SJSA1 (cell line): ENCODE measurements at places on chromosomes 16 and 17. TPM values are rescaled to one million over a fixed set of nuclear protein-coding genes. Genes with fewer than 3 reads are reported as not detected.

DNA sequence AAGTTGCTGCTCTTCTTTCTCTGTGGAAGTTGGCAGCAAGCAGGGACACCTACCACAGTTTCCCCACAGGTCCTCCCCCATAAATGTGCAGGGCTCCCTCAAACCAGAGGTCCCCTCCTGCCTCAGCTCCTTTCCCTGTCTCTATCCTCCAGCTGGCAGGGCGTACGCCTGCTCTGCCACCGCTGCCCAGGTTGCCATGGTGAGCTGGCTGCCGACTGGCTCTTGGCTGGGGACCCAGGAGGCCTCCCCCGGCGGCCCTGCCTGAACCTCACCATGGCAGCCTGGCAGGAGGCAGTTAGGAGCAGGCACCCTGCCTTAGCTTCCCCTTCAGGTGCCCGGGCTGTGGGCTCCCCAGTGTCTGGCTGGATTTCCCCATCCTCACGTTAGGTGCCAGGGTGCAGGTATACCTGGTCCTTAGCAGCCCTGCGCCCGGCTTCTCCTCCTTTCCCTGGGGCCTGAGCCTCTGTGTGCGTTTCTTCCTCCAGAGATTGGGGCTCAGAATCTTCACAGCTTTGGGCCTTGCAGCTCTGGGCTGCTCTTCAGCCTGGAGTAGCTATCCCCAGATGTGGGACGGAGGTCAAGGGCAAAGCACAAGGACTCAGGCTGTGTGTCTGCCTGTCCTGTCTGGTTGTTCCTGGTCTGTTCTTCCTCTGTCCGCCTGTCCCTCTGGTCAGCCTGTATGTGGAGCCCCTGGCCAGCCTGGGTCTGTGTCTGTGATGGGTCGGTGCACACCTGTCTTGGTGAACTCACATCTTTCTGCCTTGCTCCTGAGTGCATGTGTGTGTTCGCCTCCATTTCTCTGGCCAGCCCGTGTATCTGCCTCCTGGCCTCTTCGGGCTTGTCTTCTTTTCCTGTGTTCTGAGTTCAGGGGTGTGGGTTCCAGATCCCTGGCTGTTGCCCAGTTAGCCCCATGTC lies 15.7 kb downstream of the GJD3 start:
- no peak for DNase-seq

- DNase-seq = no peak
Measured at GRCh38 chr16:83968306-83968851, 335 bp downstream of the NECAB2 start.

DNA sequence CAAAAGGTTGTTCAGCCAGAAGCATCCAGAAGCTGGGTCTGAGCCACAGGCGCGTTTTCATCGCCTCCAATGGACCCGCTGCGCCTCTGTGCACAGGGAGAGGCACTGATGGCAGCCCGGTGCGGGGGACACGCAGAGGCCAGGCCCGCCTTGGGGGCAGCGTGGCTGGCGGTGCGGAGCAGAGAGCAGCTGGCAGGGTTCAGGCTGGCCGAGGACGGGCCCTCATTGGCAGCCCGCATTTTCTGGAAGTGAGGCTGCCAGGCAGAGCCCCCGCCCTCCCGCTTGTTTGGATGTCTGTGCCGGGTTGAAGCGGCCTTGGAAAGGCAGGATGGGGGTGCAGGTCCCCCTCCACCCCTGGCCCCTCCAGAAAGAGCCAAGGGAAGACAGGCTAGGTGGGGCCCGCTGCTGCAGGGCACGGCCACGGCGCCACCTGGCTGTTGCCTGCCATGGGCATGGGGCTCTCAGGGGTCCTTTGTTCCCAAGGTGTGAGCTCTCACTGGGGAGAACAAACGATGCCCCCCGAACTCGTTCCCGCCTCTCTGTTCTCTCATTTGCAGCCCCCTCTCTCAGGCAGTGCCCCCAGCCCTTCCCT lies 18.8 kb downstream of the GSE1 start:
- no peak for DNase-seq

GRCh38 chr16:10871157-10871991 lies 5.6 kb upstream of the CIITA start:
- peak; percentile 24 for DNase-seq

DNA sequence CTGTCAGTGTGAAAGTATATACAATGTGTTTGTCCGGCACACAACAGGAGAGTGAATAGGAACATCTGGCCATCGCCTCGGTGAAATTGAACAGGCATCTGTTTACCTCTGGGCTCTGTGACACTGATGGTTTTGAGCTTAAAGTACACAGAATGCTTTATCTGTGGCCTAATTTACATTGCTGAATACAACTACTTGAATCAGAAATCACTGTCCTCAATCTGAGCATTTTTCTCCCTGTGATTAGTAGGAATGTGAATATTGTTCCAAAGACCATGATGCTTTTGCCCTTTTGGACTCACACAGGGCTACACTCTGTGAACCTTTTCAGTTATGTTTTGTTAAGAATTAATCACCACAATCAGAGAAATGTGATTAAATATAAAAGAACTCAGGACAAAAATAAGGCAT lies 323.0 kb upstream of the TBX2 start:
- DNase-seq = no peak

GRCh38 chr16:22192261-22193062 lies 13.6 kb upstream of the EEF2K start:
- peak; percentile 86 for DNase-seq

DNA sequence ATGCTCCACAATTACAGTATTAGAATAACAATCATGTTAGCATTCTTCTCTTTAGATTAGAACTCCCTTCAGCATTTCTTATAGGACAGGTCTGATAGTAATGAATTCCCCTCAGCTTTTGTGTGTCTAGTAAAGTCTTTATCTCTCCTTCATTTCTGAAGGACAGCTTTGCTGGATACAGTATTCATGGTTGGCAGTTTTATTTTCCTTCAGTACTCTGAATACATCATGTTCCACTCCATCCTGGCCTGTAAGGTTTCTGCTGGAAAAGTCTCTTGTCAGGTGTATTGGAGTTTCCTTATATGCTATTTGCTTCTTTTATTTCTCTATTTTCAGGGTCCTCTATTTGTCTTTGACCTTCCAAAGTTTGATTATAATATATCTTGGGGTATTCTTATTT lies 4.0 kb upstream of the ABCA10 start:
- DNase-seq = no peak

- DNase-seq = no peak
Measured at GRCh38 chr17:7408252-7408727, 645 bp downstream of the NLGN2 start.

GRCh38 chr16:87321336-87322107 lies 4.3 kb upstream of the C16orf95 start:
- DNase-seq = no peak

GRCh38 chr17:17398943-17399926 lies 77.6 kb upstream of the MED9 start:
- DNase-seq = no peak

DNA sequence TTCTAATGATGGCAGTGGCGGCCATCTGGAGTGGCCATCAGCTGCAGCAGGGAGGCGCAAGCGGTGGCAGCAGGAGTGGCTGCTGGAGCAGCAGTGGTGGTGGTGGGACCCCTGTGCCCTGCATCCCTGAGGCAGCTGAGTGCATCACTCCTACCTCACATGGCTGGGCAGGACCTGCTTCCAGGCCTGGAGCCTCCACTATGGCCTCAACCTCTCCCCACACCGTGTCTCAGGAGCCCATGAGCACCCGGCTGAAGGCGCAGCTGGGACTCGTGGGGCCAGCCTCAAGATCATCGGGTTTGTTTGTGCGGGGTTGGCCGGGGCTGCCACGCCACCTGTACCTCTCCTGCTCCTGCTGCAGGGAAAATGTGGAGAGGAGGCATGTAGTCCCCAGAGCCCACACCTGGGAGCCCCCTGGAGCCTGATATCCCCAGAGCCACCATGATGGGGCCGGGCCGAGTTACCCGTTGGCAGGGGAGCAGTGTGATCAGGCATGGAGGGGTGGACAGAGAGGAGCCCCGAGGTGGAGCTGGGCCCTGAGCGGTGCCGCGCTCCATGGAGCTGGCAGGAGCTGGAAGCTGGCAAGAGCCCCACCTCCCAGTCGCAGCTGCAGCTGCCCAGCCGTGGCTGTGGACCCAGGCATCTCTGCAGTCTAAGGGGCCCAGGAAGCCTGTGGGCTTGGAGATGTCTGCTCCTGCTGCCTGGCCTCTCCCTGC lies 16.7 kb downstream of the RHOT1 start:
- DNase-seq = no peak

GRCh38 chr17:7317161-7317803 lies 2.1 kb upstream of the GPS2 start:
- DNase-seq = no peak

GRCh38 chr17:38598536-38598935 lies 7.2 kb downstream of the SRCIN1 start:
- no peak for DNase-seq

GRCh38 chr17:45722161-45722560 lies 62.0 kb upstream of the CRHR1 start:
- no peak for DNase-seq

GRCh38 chr16:79347277-79347676 lies 253.3 kb downstream of the MAF start:
- DNase-seq = no peak

GRCh38 chr17:54727624-54728023 lies 173.0 kb upstream of the TOM1L1 start:
- no peak for DNase-seq

- no peak for DNase-seq
Measured at GRCh38 chr17:60327901-60328273, 64.0 kb downstream of the USP32 start.

GRCh38 chr16:58456193-58456592 lies 43.8 kb upstream of the NDRG4 start:
- DNase-seq = no peak

DNA sequence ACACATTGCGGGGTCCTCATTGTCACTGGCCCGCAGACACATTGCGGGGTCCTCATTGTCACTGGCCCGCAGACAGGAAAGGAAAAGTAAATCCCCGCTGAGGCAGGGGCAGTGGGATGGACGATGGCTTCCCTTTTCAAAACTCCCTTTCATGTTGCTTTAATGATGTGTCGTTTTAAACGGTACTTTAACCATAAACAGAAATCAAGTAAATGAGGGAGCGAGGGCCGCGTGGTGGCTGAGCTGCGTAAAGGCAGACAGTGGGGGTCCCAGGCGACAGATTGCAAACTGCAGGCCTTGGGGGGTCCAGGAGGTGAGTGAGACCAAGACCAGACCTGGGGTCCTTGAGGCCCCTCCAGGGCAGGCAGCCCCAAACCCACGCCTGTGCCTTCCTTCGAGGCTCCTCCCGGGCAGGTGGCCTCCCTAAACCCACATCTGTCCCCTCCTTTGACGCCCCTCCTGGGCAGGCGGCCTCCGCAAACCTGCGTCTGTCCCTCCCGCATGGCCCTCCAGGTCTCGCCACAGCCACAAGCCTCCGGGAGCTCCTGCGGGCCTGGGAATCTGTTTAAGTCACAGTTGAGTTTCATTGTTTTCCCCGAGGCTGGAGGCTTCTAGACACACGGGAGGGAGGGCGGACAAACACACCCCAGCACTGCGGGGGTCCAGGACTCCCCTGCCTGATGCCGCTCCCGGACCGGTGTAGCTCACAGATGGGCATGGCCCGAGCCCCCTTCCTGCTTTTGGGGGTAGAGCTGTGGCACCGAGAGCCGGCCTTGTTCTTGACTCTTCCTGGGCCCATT lies 7.3 kb downstream of the PIEZO1 start:
- DNase-seq = no peak

DNA sequence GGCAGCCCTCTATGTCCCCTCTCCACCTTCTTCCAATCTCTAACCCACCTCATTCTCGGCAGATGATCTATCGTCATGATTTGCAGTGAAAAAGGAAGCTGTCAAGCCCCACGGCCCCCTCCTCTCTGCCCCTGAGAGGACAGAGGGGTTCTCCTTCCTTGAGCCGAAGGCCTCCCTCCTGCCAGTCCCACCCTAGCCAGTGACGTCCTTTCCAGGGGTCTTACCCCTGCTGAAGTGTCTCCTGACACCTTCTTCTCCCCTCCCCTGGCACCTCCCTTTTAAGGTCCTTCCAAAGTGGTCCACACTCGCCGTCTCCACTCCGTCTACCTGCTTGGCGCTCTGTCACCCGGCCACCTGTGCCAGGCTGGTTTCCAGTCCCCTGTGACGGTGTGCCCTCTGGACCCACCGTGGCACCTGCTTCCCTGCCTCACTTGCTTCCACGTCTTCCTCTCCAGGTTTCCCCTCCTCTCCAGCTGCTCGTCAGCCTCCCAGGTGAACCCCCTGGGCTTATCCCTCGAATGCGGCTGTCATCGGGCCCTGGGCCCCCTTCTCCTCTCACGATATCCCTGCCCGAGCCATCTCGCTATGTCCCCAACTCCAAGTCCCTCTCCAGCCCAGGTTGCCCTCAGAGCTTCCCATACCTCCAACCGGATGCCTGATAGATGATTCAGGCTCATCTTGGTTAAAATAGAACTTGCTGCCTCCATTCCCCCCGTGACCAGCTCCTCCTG lies 5.7 kb downstream of the CCDC102A start:
- no peak for DNase-seq

GRCh38 chr16:89442990-89443726 lies 47.2 kb downstream of the ANKRD11 start:
- DNase-seq = no peak

DNA sequence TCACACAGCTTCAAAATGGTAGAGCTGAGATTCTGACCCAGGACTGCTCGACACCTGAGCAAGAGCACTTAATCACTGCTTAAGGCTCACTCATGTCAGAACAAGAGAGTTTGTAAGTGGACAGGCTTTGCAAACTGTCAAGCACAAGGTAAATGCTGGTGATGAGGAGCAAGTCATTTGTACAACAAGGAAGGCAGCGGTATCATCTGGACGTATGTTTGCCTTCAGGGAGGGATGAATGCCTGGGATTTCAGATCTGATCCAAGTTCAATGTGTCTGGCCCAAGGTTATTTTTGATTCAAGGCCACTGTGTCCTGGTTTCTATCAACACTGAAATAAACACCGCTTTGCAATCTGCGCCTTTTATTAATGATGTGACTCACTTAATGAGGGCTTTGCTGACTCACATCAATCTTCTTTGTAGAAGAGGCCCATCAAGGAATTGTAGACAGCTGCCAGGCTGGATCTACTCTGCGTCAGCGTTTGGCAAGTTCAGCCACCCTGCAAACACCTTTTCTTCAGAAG lies 174.4 kb upstream of the HS3ST3A1 start:
- no peak for DNase-seq

The NDRG4 gene
- 6.9 and 9.2 TPM in 2 replicates for total RNA-seq

The CD79B gene
- not detected in 2 replicates for total RNA-seq

The ENPP7 gene
- total RNA-seq = not detected in 2 replicates

The GPR139 gene
- not detected in 2 replicates for total RNA-seq

The KRT40 gene
- not detected in 2 replicates for total RNA-seq

The HID1 gene
- total RNA-seq = 0.16 TPM in 1 of 2 replicates, not detected in the other

The CD19 gene
- total RNA-seq = not detected in 2 replicates

The KCNJ2 gene
- total RNA-seq = 0.03 TPM in 1 of 2 replicates, not detected in the other

The PYCARD gene
- 15.4 and 21.6 TPM in 2 replicates for total RNA-seq

The NPIPA2 gene
- 0.13 TPM in 1 of 2 replicates, not detected in the other for total RNA-seq

The LITAFD gene
- total RNA-seq = not detected in 2 replicates

The PCYT2 gene
- total RNA-seq = 68.8 and 74.2 TPM in 2 replicates

The PLXDC1 gene
- total RNA-seq = not detected in 2 replicates

The GUCY2D gene
- total RNA-seq = not detected in 2 replicates

The MILR1 gene
- not detected in 2 replicates for total RNA-seq

The TBC1D3G gene
- not detected in 2 replicates for total RNA-seq

The CLEC18A gene
- not detected in 2 replicates for total RNA-seq
